GM20000 (cell line): ENCODE measurements at places on chromosomes 4 and X.

GRCh38 chrX:93354651-93355050 is 318.7 kb downstream of the NAP1L3 start:
- no peak for DNase-seq

DNA sequence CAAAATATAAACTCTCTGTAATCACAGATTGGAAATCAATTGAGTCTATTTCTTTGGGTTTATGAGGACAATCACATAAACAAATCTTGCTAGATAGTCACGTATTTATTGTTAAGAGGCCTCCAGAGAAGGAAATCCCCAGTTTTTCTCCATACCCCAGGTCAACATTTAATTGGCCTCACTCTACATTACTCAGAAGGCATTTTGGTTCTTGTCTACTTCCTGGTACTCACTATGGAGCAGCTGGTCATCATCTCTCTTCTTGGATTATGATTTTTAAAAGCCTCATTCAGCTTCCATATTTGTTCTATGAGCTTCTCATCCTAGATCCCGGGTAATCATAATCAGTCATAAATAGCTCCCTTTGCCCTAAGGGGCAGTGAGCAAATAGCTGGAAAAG is 81.6 kb upstream of the LNX1 start:
- no peak for DNase-seq

GRCh38 chr4:20844311-20844710 is 144.1 kb downstream of the PACRGL start:
- DNase-seq, result no peak

GRCh38 chr4:36256398-36256891 is 12.1 kb upstream of the ARAP2 start:
- DNase-seq, result peak; percentile 32

- DNase-seq, result no peak
Observed at GRCh38 chr4:8553216-8553615, 27.0 kb upstream of the GPR78 start.

GRCh38 chr4:86821151-86821550 is 28.0 kb downstream of the SLC10A6 start:
- DNase-seq, result no peak

- no peak for DNase-seq
Observed at GRCh38 chr4:8385611-8386010, 54.9 kb downstream of the ACOX3 start.

DNA sequence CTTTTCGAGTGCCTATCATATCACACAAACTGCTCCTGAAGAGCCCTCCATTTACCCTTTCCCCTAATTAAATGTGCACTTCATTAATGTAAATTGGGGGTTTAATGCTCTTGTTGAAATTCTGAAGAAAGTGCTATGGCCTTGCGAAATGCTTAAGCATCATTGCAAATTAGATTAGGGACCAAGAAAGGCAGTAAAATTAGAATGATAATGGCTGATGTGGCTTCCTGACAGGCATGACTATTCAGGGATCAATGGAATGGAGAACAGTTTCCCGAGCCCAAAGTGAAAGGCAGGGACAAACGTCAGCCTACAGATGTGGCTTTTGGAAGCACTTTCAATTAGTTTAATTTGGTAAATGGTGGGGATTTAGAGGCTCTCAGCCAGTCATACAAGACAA is 120.1 kb downstream of the NKX6-1 start:
- DNase-seq, result no peak

GRCh38 chrX:50684871-50685270 is 129.1 kb downstream of the SHROOM4 start:
- DNase-seq, result no peak
